ENCODE measurements at places on chromosomes 7 and 10.

GRCh38 chr10:92999191-92999590, 61.4 kb upstream of the CYP26C1 start:
- H3K4me1 ChIP-seq = no peaks in the 10 kb centered on the region
- peaks cover 4% of the 10 kb centered on the region for H3K36me3 ChIP-seq
- no peak overlapping the region for H3K27ac ChIP-seq
- H3K27me3 ChIP-seq = no peaks in the 10 kb centered on the region

DNA sequence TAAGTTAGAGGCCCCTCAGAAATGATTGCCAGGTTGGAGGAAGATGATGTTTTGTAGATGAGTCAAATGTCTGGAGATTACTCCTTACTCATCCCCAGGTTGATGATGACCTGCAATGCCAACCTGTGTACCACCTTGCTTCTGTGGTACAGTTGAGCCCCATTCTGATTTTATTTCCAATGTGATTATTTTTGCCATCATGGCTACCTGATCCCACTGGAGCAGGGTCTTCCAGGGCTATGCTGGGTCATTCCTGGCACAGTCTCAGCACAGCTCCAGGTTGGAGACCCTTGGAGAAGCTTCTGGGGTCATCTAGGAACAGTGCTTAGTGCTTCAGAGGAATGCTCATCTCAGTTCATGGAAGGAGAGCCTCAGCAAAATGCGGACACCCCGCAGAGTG, 34.3 kb downstream of the LRRC18 start:
- H3K4me1 ChIP-seq = no peaks in the 10 kb centered on the region
- no peaks in the 10 kb centered on the region for H3K36me3 ChIP-seq
- DNase-seq = no peak

DNA sequence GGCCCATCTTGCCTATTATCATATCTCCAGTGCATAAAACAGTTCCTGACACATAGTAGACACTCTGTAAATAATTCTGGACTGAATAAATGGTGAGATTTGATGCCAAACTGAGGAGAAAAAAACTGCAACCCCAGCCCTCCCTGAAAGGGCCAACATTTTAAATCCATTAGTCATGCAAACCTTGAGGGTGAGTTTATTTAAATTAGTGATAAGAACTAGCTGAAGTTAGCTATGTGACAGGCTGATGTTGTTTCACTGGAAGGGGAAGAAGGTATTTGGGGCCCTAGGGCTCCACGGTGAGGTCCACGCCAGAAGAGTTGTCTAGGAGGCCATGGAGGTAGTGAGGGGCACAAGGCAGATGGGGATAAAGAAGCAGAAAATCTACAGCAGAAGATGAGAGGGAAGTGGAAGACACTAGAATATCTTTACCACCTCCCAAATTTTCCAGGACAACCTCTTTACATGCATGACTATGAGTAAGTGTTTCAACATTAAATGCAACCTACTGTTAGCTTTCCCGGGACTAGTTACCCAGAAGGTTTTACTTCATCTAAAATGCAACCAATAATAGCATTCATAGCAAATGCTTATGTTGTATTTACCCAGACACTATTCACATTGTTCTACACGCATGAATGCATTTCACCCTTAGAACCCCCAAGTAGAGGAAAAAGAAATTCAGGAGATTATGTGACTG, 183.2 kb upstream of the LYZL1 start:
- DNase-seq = no peak
- H3K27ac ChIP-seq = no peak overlapping the region
- no peaks in the 10 kb centered on the region for H3K4me1 ChIP-seq
- no peak overlapping the region for H3K4me3 ChIP-seq
- H3K27me3 ChIP-seq = peaks cover 12% of the 10 kb centered on the region

DNA sequence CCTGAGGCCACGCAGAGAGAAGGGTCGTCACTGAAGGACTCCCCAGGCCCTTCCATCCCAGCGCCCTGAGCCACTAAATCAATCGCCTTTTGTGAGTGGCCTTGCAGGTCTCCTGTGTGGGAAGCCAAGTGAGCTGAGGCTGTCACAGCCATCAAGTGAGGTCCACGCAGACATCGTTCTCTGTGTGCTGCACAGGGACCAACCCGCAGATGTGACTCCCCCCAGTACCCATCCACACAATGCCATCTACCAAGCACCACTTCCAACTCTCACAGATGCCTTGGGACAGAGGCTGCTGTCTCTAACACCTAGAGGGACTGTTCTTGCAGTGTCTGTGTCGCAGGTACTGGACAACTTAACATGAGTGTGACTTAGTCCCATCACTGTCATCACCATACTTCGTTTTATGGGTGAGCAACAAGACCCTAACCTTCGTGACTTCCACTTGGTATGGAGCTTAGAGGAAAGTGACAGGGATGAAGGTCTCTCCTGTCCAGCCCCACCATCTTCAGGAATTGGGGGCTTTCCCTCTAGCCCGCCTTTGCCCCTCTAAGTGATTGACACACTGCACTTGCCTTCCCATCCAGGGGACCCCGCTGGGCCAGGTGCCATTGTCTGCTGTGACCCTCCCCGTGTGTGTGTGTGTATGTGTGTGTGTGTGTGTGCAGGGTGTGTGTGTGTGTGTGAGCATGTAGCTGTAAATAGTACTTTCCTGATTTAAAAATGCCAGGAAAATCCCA, 51.4 kb upstream of the TMEM72 start:
- H3K27ac ChIP-seq = peak overlapping the region; percentile 45
- H3K36me3 ChIP-seq = no peaks in the 10 kb centered on the region

GRCh38 chr10:119416855-119417254, 125.7 kb downstream of the RGS10 start:
- DNase-seq = peak; percentile 59
- no peaks in the 10 kb centered on the region for H3K27me3 ChIP-seq
- no peaks in the 10 kb centered on the region for H3K4me1 ChIP-seq
- peaks cover 4% of the 10 kb centered on the region for H3K36me3 ChIP-seq
- H3K27ac ChIP-seq = peak overlapping the region; percentile 53
- H3K4me3 ChIP-seq = no peak overlapping the region

- H3K27ac ChIP-seq = no peak overlapping the region
- peaks cover 6% of the 10 kb centered on the region for H3K27me3 ChIP-seq
- H3K4me1 ChIP-seq = no peaks in the 10 kb centered on the region
These were observed 1047.5 kb downstream of the GATA3 start for GRCh38 chr10:9102026-9102425.

- H3K4me1 ChIP-seq = no peaks in the 10 kb centered on the region
- no peaks in the 10 kb centered on the region for H3K27me3 ChIP-seq
- H3K27ac ChIP-seq = no peak overlapping the region
- H3K36me3 ChIP-seq = no peaks in the 10 kb centered on the region
- H3K4me3 ChIP-seq = no peak overlapping the region
These were observed 276.1 kb downstream of the NEBL start for GRCh38 chr10:20620981-20621380.
